ENCODE measurements at places on chromosomes 1 and 21.

DNA sequence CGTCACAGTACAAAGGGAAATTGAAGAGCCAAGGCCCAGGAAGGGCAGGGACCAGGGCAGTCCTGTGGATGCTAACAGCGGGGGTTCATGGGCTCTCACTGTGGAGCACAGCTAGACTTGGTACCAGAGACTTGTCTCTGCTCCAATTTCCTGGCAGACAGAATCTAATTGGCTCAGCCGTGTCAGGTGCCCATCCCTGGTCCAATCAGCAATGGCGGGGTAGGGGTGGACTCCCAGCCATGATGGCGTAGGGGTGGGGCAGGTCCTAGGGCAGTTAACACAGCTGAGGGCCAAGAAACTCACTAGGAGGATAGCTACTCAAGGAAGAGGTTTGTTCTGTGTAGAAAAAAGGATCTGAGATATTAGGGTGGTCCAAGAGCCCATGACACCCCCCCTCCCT is 39.9 kb upstream of the TENT5B start:
- H3K27ac ChIP-seq = no peak overlapping the region
- DNase-seq = no peak
- H3K4me1 ChIP-seq = no peaks in the 10 kb centered on the region

DNA sequence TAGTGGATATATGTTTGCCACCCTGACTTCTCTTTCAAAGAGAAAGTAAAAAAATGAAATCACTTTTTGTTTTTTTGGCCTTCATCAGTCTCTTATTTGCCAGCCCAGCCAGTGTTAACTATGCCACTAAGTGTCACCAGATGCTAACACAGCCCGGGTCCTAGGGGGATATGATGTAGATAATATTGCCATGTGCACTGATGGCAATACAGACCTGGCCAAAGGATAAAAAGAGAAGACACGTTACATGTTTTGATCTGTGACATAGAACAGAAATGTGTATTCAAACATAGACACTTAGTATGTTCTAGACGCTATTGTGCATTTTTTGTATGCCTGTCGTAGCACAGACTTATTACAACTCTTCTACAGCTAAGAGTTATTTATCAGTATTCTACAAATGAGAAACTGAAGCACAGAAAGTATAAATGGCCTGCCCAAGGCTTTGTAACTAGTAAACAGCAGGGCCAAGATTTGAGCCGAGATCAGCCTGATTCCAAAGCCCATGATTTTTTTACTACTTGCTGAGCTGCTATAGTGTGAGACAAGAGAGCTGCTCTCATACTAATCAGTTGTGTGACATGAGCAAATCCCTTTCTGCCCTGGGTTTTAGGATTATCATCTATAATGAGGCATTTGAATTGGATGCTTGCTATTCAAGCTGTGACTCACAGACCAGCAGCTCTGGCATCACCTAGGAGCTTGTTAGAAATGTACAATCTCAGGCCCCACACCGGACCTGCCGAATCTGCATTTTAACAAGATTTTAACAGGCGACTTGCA is 6.3 kb downstream of the LRRC53 start:
- DNase-seq = no peak
- H3K36me3 ChIP-seq = no peaks in the 10 kb centered on the region
- H3K27ac ChIP-seq = no peak overlapping the region
- no peaks in the 10 kb centered on the region for H3K27me3 ChIP-seq

GRCh38 chr1:233945573-233945972 is 41.1 kb downstream of the SLC35F3 start:
- no peak for DNase-seq
- H3K4me1 ChIP-seq = no peaks in the 10 kb centered on the region
- no peak overlapping the region for H3K27ac ChIP-seq
- H3K36me3 ChIP-seq = no peaks in the 10 kb centered on the region

GRCh38 chr1:48341221-48341620 is 118.7 kb downstream of the SLC5A9 start:
- H3K27me3 ChIP-seq = no peaks in the 10 kb centered on the region
- no peak overlapping the region for H3K4me3 ChIP-seq
- DNase-seq = no peak

- H3K36me3 ChIP-seq = no peaks in the 10 kb centered on the region
- H3K27me3 ChIP-seq = no peaks in the 10 kb centered on the region
- no peak overlapping the region for H3K4me3 ChIP-seq
- DNase-seq = no peak
- no peak overlapping the region for H3K27ac ChIP-seq
These were observed 87.3 kb downstream of the ZBTB18 start for GRCh38 chr1:244138399-244138798.

DNA sequence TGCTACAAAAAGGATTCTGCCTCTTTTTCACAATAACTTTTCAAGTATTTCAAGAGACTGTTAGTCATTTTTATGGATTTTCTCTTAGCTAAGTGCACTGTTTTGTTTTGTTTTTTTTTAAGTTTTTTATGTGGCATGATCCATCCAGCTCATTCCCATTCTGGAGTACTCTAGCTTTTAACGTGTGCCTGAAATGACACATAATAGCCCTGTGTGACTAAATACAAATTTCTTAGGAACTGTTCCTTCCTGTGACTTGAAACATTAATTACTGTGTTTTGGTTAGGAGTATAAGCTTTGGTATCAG is 143.9 kb downstream of the HS2ST1 start:
- H3K4me1 ChIP-seq = no peaks in the 10 kb centered on the region
- DNase-seq = no peak
- H3K27me3 ChIP-seq = no peaks in the 10 kb centered on the region
- no peak overlapping the region for H3K27ac ChIP-seq
- H3K36me3 ChIP-seq = no peaks in the 10 kb centered on the region

DNA sequence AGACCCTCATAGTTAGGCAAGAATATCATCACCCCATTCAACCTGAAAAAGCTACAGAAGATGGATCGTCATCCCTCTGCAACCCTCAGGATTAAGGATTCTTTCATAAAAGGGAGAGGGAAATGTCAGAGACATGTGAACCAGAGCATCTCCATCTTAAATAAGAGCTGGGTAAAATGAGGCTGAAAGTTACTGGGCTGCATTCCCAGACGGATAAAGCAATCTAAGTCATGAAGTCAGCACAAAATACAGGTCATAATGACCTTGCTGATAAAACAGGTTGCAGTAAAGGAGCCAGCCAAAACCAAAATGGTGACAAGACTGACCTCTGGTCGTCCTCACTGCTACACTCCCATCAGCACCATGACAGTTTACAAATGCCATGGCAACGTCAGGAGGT is 22.6 kb downstream of the PRDX6 start:
- no peaks in the 10 kb centered on the region for H3K27me3 ChIP-seq
- no peak for DNase-seq
- H3K4me3 ChIP-seq = no peak overlapping the region
- H3K4me1 ChIP-seq = no peaks in the 10 kb centered on the region
- no peak overlapping the region for H3K27ac ChIP-seq

DNA sequence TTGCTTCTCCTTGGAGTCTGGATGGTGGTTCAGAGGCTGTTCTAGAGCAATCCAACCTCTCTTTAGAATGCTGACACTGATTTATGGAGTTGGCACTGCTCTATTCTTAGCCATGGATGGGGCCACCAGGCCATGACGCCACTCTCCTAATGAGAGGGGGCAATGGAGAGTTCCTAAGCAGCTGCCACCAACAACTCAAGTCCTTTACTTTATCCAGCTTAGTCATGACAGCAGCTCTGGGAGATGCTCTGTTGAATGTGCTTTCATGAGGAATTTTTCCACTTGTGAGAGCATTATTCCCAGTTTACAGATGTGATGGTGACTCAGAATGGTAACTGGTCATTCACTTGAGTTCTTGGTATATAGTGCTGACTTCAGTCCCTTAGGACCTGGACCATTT is 366.3 kb downstream of the HHAT start:
- no peak overlapping the region for H3K27ac ChIP-seq
- DNase-seq = peak; percentile 56
- H3K36me3 ChIP-seq = peaks cover 4% of the 10 kb centered on the region
- no peak overlapping the region for H3K4me3 ChIP-seq
- H3K27me3 ChIP-seq = no peaks in the 10 kb centered on the region
- H3K4me1 ChIP-seq = peaks cover 5% of the 10 kb centered on the region

GRCh38 chr1:65148548-65149350 is 746 bp downstream of the AK4 start:
- DNase-seq = peak; percentile 17
- peaks cover 11% of the 10 kb centered on the region for H3K4me1 ChIP-seq
- peak overlapping the region; percentile 17 for H3K27ac ChIP-seq

GRCh38 chr1:7456722-7457082 is 314.4 kb upstream of the VAMP3 start:
- no peak overlapping the region for H3K4me3 ChIP-seq
- no peak overlapping the region for H3K27ac ChIP-seq
- H3K36me3 ChIP-seq = no peaks in the 10 kb centered on the region
- peaks cover 35% of the 10 kb centered on the region for H3K27me3 ChIP-seq
- DNase-seq = no peak

- DNase-seq = no peak
- H3K27ac ChIP-seq = peak overlapping the region; percentile 93
- H3K36me3 ChIP-seq = peaks cover 35% of the 10 kb centered on the region
These were observed 13.7 kb downstream of the KIRREL1 start for GRCh38 chr1:158007180-158007579.

DNA sequence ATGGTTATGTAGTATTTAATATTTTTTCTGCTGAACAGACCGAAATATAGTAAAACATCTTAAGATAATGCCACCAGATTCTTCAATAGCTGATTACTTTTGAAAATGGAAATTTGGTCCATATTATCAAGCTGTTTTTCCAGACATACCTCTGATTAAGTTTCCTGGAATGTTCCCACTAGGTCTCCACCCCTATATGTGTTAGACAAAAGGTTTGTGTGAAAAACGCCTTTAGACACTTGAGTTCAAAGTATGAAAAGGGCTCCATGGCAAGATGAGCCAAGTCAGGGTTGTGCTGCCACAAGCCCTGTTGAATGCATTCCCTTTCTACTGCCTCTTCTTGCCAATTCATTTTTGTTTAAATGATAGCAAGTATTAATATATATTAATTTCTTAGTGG is 52.7 kb downstream of the ZBTB17 start:
- H3K27ac ChIP-seq = peak overlapping the region; percentile 67
- peaks cover 5% of the 10 kb centered on the region for H3K4me1 ChIP-seq
- DNase-seq = peak; percentile 23
- H3K36me3 ChIP-seq = peaks cover 69% of the 10 kb centered on the region
- no peak overlapping the region for H3K4me3 ChIP-seq

DNA sequence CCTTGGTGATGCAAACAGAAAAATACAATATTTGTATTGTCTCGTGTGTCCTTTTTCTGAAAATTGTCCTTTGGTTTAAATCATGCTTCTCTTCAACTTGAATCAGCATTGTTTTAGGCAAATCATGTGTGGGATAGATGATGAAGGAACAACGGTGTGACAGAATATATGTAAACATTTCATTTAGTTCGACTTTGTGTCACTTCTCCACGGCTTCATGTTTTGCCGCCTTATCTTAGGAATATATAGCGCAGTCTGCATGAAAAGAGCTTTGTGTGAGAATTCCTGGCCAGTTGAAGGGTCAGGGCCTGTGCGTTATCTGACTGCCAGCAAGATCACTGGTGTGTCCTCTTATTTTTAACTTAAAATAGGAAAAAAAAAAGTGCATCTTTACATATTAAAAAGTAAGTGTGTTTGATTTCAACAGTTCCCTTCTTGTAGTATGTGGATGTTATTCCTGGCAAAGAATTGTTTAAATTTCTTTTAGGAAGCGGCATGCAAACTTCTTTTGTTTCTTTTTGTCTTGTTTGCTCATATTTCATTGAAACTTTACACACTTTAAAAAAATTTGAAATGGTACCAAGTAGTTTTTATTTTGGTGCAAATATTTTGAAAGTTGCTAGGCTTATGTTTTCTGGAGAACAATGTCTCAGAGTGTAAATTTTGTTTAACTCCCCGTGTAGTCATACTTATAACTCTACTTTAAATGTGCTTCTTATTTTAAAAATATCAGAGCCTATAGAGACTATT is 465.2 kb downstream of the USP25 start:
- peak; percentile 22 for DNase-seq
- no peaks in the 10 kb centered on the region for H3K36me3 ChIP-seq
- peak overlapping the region; percentile 96 for H3K27ac ChIP-seq
- H3K4me1 ChIP-seq = peaks cover 2% of the 10 kb centered on the region
- no peaks in the 10 kb centered on the region for H3K27me3 ChIP-seq
- H3K4me3 ChIP-seq = peak overlapping the region; percentile 77

DNA sequence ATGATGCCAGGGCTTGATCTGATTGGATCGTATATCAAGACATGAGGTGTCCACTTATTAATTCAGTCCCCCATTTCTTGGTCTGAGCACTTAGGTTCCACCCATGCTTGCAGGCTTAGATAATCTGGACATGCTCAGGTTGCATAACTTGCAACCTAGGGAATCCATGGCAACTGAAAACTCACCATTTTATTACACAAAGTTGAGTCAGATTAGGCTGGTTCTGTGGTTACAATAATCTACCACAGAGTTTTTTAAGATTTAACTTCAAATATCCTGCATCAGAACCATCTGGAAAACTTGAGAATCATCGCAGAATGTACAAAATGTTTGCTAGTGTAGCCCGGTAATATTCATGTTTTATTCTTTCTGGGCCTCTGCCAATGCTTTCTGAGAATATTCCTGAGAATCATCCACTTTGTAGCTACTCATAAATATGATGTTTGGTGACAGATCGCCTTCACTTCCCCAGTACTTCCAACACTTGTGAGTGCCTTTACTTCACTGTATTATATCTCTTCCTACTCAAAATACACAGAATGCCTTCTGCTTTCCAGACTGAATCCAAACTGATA is 707.2 kb upstream of the ADAMTS5 start:
- H3K4me1 ChIP-seq = no peaks in the 10 kb centered on the region
- no peaks in the 10 kb centered on the region for H3K36me3 ChIP-seq
- no peak overlapping the region for H3K4me3 ChIP-seq
- no peaks in the 10 kb centered on the region for H3K27me3 ChIP-seq
- peak overlapping the region; percentile 14 for H3K27ac ChIP-seq

- no peaks in the 10 kb centered on the region for H3K27me3 ChIP-seq
- H3K36me3 ChIP-seq = peaks cover 23% of the 10 kb centered on the region
- DNase-seq = peak; percentile 93
- H3K27ac ChIP-seq = peak overlapping the region; percentile 90
- peak overlapping the region; percentile 93 for H3K4me3 ChIP-seq
- H3K4me1 ChIP-seq = peaks cover 5% of the 10 kb centered on the region
These were observed 440 bp downstream of the PIGP start for GRCh38 chr21:37072274-37072987.

All from mesenchymal stem cell (in vitro differentiated cells and primary cell).